ENCODE measurements at places on chromosomes 1 and 21. TPM values are rescaled to one million over a fixed set of nuclear protein-coding genes. Genes with fewer than 3 reads are reported as not detected.

Gene KCNK1
- 0.56 TPM for total RNA-seq

Gene CLCA1
- total RNA-seq: not detected

Gene LHX8
- not detected for total RNA-seq

Gene EVA1C
- not detected for total RNA-seq

Gene WDR64
- not detected for total RNA-seq

Gene C1orf141
- total RNA-seq: not detected

Gene TMEM201
- total RNA-seq: 41.4 TPM

Gene DDX59
- total RNA-seq: 19.7 TPM

Gene PAPPA2
- 0.79 TPM for total RNA-seq

Gene LRRC3
- total RNA-seq: 10.1 TPM

Gene KCNE2
- 0.39 TPM for total RNA-seq

Measured in neural crest cell (in vitro differentiated cells).